Activated CD4-positive, alpha-beta T cell treated with anti-CD3 and anti-CD28 coated beads for 4 hours (primary cell): ENCODE measurements at places on chromosomes 13 and 19.

- no peak for DNase-seq
These were observed 65.1 kb downstream of the FLT1 start for GRCh38 chr13:28429685-28430290.

GRCh38 chr19:53156850-53157249 lies 2.0 kb downstream of the ZNF347 start:
- no peak for DNase-seq

DNA sequence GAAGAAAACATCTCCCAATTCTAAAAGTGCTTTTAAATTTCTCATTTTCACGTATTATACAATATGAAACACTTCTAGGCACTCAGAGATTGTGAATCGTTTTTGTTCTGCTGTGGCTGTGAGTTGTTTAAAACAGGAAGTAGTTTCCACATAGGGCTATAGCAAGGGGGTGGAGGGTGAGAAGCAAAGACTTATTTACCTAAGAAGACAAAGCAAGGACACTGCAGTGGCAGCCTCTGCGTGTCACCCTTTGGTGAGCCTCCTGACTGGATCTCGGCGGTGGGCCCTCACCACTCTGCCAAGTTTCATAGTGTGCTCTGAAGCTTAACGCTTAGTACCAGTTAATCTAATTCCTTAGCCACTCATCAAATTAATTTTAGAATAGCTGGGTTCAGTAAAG lies 56.8 kb downstream of the TNFSF13B start:
- DNase-seq: no peak

DNA sequence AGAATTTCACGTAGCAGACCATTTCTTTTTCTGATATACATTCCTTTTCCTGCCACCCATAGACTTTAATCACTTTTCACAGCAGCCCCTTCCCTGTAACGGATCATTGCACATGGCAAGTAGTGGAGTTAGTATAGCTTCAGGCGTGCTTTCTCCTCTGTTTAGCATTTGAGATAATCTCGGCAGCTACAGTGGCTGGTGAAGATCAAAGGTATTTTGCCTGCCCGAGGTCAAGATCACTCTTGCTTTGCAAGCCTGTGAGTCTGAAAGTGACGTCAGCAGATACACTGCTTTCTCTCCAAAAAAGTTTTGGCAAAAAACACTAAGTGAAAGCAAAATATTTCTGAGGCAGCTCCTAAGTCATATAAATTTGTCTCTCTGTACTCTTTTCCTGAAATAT lies 260.0 kb downstream of the NDFIP2 start:
- no peak for DNase-seq

- no peak for DNase-seq
These were observed 808 bp downstream of the DNMT1 start for GRCh38 chr19:10193790-10194499.

- DNase-seq: no peak
These were observed 41.2 kb downstream of the POLR1D start for GRCh38 chr13:27662738-27663470.

DNA sequence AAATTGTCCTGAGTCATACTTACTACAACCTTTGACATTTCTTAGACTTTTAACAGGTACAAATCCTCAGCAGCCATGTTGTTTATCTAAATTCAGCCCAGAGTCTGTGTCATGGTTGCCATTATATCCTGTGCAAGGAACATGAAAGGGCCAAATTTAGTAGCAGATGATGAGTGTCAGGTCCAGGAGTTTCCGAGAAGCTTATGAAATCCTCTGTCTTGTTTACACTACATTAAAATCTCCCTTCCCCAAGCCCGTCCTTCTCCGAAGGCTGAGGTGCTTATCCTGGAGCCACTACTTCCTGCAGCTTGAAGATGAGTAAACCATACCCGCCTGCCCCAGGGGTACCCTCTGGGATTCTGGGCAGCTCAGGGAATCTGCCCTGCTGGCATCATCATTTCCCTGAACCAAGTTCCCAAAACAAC lies 102.6 kb upstream of the SERP2 start:
- DNase-seq: no peak

- DNase-seq: no peak
These were observed 25.7 kb upstream of the MTUS2 start for GRCh38 chr13:28794396-28794795.

- no peak for DNase-seq
These were observed 5.3 kb downstream of the RASIP1 start for GRCh38 chr19:48735031-48735615.

- no peak for DNase-seq
These were observed 64.5 kb downstream of the ZIC5 start for GRCh38 chr13:99907038-99907437.

- no peak for DNase-seq
These were observed 27.1 kb upstream of the SERP2 start for GRCh38 chr13:44346534-44346933.

GRCh38 chr13:61664801-61665705 lies 249.4 kb upstream of the PCDH20 start:
- DNase-seq: no peak
